ENCODE measurements at places on chromosomes 6 and 20. TPM values are rescaled to one million over a fixed set of nuclear protein-coding genes. Genes with fewer than 3 reads are reported as not detected.

Gene BPI
- total RNA-seq, result not detected

Gene PACRG
- total RNA-seq, result not detected

Gene CYB5R4
- 13.4 TPM for total RNA-seq

Gene NT5E
- total RNA-seq, result 115 TPM

Gene NKAPL
- 1.1 TPM for total RNA-seq

Gene IL17F
- not detected for total RNA-seq

Gene CRISP3
- total RNA-seq, result not detected

Gene CTCFL
- total RNA-seq, result not detected

Gene APCDD1L
- total RNA-seq, result 0.88 TPM

Gene BANF2
- total RNA-seq, result not detected

Gene CCN6
- not detected for total RNA-seq

Gene LAMA5
- total RNA-seq, result 145 TPM

Gene IYD
- total RNA-seq, result not detected

Gene CYP39A1
- total RNA-seq, result not detected

Gene PHACTR1
- 23.2 TPM for total RNA-seq

Gene NOX3
- not detected for total RNA-seq

Gene CST5
- not detected for total RNA-seq

Gene CCR6
- not detected for total RNA-seq

Gene MYLK4
- 0.32 TPM for total RNA-seq

Gene CLPSL1
- not detected for total RNA-seq

Gene FOXQ1
- not detected for total RNA-seq

Gene PSORS1C2
- total RNA-seq, result not detected

Gene SLX4IP
- total RNA-seq, result 4.5 TPM

Gene DEF6
- total RNA-seq, result 0.77 TPM

Gene SALL4
- 1.9 TPM for total RNA-seq

Gene C20orf144
- total RNA-seq, result not detected

Gene NFATC2
- 12.9 TPM for total RNA-seq

Gene CFB
- total RNA-seq, result 1.5 TPM

Data from endothelial cell of umbilical vein (primary cell).